ENCODE measurements at places on chromosomes 16 and 17.
A peak's percentile ranks its signal among the peaks of the same experiment; 100 is the strongest.

DNA sequence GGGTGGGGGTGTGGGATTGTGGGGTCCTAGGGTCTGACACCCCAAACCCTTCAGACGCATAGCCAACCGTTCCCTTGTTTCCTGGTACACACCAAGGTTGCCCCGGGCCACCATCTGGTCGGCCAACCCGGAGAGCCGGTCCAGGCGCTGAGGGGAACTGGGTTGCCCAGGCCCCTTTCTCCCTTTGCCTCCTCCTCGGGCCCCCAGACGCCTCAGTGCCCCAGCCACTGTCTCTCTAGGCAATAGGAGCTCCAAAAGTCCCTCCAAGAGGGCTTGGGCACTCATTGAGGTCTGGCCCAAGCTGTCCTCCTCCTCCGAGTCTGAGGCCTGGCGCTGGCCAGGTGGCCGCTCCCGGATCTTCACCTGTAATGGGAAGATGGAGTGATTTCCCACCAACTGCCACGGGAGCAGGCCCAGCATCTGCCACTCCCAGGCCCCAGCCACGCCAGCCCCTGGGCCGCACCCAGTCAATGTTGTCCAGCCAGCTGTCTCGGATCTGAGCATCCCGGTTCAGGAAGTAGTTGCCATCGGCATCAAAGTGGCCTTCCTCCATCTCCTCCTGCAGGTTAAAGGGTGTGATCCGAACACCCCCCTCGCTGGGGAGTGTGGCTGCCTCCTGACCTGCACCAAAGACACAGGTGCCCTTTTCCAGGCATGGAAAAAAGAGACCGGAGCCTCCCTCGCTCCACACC is 1.5 kb downstream of the CD2BP2 start:
- DNase-seq = no peak

DNA sequence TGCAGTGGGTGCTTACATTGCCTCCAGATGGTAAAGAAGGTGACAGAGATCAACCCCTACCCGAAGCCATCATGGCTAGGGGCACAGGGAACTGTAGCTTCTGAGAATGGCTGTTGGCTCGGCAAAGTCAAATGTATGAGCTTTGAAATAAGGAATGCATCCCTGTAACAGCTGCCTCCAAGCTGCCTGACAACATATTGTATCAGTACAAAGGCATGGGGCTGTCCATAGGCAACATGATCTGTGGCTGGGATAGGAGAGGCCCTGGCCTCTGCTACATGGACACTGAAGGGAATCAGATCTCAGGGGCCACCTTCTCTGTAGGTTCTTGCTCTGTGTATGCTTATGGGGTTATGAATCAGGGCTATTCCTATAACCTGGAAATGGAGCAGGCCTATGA is 119.2 kb upstream of the NETO2 start:
- no peak for DNase-seq

DNA sequence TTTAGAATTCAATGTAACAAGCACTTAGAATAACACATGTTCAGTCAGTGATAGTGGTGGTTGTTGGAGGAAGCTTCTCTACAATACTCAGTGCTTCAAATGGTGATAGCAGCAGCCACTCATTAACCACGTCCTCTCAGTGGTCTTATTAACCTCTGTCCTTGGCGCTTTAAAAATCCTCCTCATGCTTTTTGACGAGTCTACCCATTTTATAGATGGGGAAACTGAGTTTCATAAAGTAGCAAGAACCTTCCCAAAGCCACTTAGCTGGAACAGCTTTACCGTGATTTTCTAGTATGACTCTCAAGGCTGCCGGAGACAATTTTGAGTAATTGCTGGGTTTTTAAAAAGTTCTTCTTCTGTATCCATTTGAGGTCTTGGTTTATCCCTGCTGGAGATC is 47.4 kb downstream of the PLCG2 start:
- DNase-seq = no peak

DNA sequence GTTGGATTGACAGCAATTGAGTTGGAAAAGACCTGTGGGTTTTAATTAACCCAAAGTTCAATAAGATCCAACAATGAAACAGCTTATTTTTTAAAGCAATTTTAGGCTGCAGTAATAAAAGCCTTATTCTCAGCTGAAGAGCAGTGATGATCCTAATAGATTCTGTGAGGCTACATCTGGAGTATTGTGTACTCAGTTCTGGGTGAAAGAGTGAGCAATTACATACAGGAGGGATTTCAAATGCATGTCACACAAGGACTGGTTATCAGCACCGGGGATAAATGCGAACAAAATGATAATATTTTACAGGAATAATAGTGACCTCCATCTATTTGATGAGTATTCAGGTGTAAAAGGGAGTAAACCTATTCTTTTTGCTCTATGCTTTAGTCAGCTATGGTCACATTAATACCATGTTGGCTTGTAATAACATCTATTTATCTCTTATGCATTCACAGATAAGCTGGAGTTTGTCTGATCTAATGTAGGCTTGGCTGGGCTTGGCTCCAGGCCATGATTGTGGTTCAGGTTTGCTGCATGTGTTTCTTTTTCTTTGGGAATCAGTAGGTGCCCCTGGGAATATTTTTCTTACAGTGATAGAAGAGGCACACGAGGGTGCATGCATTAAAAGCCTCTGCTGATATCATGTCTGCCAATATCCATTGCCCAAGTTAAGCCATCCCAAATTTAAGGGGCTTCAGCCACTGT is 22.2 kb upstream of the TOX3 start:
- no peak for DNase-seq

DNA sequence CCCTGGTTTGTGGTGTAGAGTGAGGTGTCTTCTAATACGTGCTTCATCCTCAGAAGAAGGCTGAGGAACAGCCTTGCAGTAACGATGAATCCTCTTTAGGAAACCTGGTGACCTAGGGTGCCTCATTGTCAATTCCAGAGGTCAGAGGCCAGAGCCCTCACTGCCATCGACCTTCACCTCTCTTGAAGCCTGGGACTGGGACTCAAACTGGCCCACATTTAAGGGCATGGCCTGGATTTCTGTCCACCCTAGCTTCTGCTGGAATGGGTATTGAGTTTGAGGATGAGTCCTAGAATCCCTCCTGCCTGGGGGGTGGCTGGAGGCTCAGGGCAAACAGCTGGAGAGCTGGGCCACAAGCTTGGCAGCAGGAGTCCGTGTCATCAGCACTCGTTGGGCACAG is 38.6 kb downstream of the ELAC2 start:
- DNase-seq = no peak

- no peak for DNase-seq
Observed at GRCh38 chr16:66376577-66377305, 10.2 kb downstream of the CDH5 start.

- DNase-seq = no peak
Observed at GRCh38 chr17:30308406-30308805, 16.7 kb upstream of the BLMH start.

DNA sequence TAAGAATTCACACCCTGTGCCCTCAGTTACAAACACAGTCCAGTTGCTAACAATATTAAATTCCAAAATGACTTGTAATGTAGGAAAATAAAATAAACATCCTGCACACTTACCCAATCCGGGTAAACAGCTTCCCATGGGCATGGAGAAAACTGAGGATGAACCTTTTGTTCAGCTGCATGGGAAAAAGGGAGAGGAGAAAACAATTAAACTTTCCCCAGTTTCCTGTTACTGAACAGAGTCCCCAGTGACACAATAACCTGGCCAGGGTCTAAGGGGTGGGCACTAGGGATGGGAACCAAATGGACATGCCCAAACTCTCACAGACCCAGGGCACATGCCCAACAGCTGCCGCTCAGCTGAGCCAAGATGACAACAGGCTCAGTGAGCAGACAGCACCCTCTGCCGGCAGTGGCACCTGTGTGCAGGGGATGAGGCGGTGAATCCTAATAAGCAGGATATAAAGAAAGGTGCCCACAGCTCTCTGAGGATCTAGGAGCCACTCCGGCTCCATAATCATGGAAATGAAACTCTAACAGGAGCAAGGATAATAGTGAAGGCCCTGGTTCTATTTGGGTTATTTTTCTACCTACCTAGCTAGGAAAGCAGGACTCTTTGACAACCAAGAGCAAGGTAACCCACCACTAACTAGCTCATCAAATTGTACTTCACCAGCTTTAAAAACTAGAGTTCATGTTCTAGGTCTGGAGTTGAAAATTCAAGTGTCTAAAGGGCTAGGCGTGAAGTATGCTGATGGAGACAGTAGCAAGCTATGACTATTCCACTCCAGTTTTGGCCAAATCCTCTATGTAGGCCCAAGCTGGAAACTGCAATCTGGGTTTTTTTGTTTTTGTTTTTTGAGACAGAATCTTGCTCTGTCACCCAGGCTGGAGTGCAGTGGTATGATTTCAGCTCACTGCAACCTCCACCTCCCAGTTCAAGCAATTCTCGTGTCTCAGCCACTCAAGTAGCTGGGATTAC is 58.8 kb downstream of the SMG6 start:
- peak; percentile 88 for DNase-seq

DNA sequence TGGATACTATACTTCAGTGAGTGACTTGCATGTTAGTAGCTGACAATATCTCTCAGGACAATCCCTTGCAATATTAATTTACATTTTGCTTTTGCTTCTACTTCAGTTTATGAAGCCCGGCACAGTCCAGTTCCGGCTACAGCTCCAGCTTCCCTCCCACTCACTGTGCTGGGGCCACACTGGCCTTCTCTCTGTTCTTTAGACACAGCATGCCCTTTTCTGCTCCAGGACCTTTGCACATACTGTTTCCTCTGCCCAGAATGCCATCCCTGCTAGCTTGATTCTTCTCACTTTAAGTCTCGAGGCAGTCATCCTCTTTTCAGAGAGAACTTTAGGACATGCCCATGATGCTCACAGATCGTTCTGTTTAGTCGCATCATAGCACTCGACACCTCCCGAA is 25.5 kb upstream of the LRRC75A start:
- DNase-seq = peak; percentile 34

GRCh38 chr16:83728492-83728891 is 79.3 kb upstream of the HSBP1 start:
- DNase-seq = peak; percentile 47

GRCh38 chr16:23274968-23275367 is 27.1 kb upstream of the SCNN1B start:
- DNase-seq = no peak

GRCh38 chr17:70820276-70820675 is 650.9 kb downstream of the KCNJ2 start:
- no peak for DNase-seq

- DNase-seq = peak; percentile 48
Observed at GRCh38 chr17:41811549-41812380, at the start of gene P3H4. Gene P3H4 (minus strand): TSS chr17:41811949. CDS start chr17:41811915, 34 bp downstream.

- DNase-seq = no peak
Observed at GRCh38 chr16:89582614-89583196, 7.1 kb downstream of the CPNE7 start.

DNA sequence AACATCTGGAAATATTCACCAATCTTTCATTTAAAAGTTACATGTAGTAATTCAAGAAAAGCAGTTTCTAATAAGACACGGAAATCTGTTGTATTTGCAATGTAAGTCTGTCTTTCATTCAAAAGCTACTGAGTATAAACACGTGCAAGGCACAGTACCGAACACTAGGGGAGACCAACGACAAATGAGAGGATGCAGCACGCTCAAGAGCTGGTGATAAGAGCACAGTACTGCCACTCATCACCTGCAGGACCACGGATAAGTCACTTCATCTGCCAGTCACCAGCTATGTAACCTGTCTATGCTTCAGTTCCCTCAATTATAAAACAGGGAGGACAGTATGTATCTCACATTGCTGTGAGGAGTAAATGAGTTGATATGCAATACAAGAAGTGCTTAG is 67.1 kb downstream of the CLEC18A start:
- DNase-seq = peak; percentile 1

- no peak for DNase-seq
Observed at GRCh38 chr16:19833176-19833575, 51.5 kb downstream of the GPRC5B start.

- DNase-seq = peak; percentile 35
Observed at GRCh38 chr16:11914210-11915113, 1.3 kb downstream of the GSPT1 start.

- DNase-seq = no peak
Observed at GRCh38 chr17:79080761-79081290, 6.2 kb downstream of the ENGASE start.

- no peak for DNase-seq
Observed at GRCh38 chr16:3060339-3061127, 4.9 kb upstream of the IL32 start.

DNA sequence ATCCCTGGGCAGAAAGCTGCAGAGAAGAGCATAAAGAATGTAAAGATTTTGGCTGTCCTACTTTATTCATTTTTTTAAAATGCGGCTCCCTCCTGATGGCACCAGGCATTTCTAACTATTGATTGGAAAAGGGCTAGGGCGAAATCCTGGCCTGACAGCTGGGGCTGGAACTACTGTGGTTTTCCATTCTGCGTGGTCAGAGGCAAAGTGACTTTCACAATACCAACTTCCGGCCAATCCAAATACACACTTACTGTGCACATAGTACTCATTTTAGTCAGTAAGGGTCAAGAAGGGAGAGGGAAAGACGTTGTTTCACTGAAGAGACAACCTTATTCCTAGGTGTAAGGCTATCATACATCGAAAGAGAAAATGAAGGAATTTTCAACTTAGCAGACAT is 113.8 kb upstream of the PMFBP1 start:
- DNase-seq = no peak

DNA sequence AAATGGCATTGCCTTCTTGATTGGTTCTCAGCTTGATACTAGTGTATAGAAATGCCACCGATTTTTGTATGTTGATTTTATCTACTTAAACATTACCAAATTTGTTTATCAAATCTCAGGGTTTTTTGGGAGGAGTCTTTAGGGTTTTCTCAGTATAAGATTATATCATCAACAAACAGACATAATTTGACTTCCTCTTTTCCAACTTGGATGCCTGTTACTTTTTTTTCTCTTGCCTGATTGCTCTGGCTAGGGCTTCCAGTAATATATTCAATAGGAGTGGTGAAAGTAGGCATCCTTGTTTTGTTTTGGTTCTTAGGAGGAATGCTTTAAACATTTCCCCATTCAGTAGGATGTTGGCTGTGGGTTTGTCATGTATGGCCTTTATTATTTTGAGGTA is 29.1 kb downstream of the EFCAB13 start:
- peak; percentile 11 for DNase-seq

DNA sequence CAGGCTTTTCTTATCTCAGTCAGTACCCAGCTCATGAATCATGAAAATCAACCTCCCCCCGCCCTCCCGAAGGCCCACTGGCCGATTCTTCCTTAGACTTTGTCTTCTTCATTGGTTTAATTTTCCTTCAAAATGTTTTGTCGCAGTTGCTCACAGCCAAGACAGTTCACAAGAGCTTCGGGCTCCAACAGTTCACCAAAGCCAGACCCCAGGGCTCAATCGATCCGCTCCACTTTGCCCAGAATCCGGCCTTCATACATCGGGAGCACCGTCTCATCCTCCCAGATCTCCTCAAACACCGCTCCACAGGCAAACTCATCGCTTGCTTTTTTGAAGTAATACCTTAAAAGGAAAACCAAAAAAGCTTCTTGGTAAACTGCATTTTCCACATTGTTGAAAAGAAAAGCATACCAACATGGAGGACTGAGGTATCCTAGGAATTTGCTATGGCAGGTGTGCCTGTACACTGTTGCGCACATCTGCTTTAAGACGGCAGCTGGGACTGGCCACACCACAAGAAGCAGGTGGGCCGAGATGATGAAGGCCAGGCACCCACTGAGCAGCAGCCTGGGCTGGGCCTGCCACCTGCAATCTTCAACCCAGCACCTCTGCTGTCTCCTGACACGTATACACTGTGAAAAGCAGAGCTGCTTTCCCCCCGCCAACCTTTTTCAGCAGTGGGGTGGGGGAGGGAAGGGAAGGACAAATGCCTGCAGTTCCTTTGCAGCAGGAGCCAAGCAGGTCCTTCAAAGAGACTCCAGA is 31.5 kb downstream of the AXIN2 start:
- DNase-seq = no peak
